ENCODE measurements at places on chromosomes 16 and 17.

- DNase-seq = no peak
These were observed 18.8 kb downstream of the SEZ6 start for GRCh38 chr17:28986714-28987655.

DNA sequence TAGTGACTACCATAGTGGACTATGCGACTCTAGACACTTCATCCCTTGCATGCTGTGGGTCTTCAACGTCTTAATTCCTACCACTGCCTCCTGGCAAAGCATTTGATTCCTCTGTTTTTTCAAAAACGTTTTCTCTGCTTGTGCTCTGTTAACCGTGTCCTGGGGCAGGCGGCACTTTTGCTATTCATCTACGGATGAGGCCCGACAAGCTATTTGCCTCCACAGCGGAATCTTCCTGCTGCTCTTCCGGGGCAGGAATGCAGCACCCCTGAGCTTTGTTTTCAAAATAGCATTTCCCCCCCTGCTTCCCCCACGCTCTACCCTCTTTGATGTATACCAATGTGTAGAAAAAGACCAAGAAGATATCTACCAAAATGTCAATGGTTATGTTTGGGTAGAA, 39.8 kb upstream of the METTL16 start:
- no peak for DNase-seq

DNA sequence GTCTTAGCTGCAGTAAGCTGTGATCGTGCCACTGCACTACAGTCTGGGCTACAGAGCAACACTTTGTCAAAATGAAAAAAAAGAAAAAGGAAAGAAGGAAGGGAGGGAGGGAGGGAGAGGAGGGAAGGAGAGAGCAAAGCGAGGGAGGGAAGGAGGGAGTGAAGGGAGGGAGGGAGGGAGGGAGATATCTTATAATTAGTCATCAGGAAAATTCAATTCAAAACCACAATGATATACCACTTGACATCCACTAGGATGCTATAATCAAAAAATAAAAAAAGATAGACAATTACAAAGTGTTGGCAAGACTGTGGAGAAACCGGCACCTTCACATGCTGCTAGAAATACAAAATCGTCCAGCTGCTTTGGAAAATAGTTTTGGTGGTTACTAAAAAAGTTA, 93.8 kb downstream of the CDC27 start:
- no peak for DNase-seq

DNA sequence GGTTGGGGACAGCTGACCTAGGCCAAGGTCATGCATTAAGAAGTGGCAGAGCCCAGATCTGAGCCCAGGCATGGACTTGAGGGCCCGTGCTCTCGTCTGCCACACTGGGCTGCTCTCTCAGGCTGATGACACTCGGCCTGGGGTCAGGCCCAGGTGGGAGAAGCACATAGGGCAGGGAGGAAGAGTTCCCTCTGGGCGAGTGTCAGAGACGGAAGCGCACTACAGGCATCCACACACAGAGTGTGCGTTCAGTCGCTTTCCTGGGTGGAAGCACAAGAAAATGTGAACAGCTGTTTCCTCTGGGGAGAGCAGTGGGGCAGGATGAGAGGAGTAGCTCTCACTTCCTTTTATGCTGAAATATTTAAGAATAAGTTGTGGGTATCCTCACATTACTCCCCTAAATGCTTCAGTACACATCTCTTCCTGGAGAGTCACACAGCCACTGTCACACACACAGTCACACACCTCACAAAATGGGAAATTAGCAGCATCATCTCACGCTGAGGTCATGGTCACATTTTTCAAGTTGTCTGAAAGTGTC, 59.7 kb downstream of the B9D1 start:
- DNase-seq = no peak

DNA sequence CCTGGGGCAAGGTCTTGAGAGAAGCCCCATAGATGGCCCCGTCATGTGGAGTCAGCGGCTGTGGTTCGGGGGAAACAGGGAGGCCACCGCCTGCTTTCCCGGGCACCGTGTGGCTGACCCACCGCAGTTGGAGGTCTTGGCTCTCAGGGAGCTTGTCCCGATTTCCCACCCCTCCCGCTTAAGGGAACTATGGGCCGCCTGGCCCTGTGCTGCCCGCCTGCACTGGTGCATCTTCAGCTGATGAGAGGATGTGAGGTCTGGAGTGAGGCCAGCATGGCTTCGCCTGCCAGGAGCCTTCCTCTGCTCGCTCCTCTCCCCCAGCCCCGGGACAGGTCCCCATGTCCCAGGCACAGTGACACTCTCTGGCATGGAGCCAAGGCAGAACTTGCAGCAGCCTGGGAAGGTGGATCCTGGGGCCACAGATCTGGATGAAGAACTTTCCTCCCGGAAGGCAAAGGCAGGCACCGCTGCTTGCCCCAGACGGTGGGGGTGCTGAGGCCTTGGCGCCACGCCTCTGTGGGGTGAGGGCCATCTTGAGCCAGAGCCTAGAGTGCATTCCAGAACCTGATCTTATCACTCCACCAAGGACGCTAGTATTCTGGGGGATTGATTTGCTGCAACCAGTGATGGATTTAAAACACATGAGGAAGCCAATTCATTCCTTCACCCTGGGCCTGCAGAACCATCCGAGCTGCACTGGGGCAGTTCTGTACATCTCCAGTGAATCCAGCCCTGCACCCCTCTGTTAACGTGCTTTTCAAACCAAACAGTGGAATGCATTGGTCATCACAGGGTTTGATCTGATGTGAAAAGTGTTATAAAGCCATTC, 178.6 kb upstream of the TNRC6C start:
- no peak for DNase-seq

DNA sequence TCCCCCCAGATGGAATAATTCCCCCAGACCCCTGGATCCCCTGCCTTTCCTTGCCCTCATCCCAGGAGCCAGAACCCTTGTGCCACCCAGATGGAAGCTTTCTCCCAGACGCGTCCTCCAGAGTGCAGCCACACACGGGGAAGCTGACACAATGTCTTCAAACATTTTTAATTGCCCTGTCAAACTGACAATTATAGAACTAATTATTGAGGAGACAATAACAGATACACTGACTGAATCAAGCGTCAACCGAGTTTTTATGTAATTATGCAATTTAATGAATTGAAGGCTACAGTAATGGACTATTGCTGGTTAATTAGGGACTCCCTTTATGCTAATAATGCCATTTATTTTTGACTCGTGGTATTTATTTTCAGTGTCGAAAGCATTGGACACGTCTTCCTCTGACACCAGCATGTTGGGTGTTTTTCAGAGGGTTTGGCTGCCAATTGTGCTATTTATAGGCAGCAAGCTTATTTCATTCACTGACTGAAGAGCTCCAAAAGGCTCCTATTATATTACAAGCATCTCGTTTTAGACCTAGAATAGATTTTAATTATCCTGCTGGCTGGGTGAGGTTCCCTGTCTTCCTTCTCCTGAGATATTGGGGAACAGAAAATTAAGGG, 298.2 kb upstream of the C16orf82 start:
- DNase-seq = no peak

DNA sequence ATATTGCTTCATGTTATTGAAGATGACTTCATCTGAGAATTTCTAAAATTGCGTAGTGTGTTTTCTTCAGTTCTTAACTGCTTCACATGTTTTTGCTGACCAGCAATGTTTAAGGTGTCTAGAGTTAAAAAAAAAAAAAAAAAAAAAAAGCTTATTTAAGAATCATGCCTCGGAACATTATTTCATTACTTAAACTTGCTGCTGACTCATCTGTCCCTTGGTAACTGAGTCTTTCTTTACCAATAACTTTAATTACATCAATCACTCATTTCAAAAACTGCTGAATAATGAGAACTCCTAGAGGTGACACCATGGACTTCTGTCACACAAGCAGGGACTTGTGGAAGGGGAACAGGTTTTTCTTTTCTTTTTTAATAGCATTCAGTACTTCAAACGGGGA, 16.2 kb downstream of the IRX5 start:
- no peak for DNase-seq

DNA sequence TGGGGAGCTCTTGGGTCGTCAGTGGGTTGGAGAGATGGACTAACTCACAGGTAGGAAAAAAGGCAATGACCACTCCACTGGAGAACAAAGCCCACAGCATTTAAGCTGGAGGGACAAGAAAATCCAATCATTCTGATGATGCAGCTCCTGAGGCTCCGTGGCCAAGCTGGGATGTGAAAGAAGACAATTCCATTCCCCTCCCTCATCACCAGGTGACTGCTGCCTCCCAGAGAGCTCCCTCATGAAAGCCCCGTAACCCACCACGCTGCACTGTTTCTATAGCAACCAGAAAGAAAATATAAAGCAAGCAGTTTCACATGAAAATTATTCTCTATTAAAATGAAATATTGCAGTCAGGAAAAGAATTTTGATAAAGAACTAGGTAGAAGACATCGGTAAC, 15.2 kb downstream of the ANKRD11 start:
- no peak for DNase-seq

DNA sequence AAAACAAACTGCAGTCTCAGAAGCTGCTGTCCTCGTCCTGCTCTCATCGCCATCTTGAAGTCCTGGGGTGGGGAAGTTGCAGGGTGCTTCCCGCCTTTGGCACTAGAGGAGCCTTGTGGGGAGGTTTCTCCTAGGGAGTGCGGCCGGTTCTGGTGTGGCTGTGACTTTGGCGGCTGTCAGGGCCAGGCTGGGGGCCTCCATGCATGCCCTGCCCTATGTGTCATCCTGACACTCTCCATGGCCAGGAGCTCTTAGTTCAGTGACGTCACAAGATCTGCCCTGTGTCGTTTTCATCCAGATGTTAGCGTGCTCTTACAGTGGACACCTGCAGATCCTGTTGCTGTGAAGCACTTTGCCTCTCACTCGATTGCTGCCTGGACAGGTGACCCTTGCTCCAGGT, 49.6 kb downstream of the PLD6 start:
- no peak for DNase-seq
